ENCODE measurements at places on chromosomes 4 and X.

DNA sequence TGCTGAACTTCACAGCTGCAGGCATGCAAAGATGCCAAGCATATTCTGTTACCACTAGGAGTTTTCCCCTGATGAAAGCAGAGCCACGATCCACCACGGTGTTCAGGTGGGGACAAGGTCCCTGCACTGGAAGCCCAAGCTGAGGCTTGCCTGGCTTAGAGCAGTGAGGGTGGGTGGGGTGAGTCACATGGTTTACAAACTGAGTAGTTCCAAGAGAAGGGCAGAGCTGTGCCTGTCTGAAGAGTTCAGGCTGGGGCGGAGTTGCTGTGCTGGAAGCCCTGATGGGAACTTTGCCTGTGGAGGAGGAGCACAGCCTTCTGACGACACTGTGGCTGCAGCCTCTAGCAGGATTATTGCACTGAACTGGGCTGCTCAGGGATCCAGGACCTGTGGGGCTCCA, 45.5 kb downstream of the FAM9B start:
- H3K36me3 ChIP-seq, result no peaks in the 10 kb centered on the region
- H3K27ac ChIP-seq, result peak overlapping the region; percentile 79
- H3K27me3 ChIP-seq, result no peaks in the 10 kb centered on the region
- no peak for DNase-seq

- H3K4me1 ChIP-seq, result no peaks in the 10 kb centered on the region
- peaks cover 8% of the 10 kb centered on the region for H3K36me3 ChIP-seq
- H3K27ac ChIP-seq, result no peak overlapping the region
- DNase-seq, result no peak
Measured at GRCh38 chr4:2728221-2728620, 27.9 kb downstream of the TNIP2 start.

- no peaks in the 10 kb centered on the region for H3K27me3 ChIP-seq
- no peak overlapping the region for H3K27ac ChIP-seq
- H3K4me3 ChIP-seq, result no peak overlapping the region
- H3K36me3 ChIP-seq, result no peaks in the 10 kb centered on the region
- DNase-seq, result no peak
- peaks cover 17% of the 10 kb centered on the region for H3K4me1 ChIP-seq
Measured at GRCh38 chr4:184292465-184292867, 74.8 kb upstream of the ENPP6 start.

DNA sequence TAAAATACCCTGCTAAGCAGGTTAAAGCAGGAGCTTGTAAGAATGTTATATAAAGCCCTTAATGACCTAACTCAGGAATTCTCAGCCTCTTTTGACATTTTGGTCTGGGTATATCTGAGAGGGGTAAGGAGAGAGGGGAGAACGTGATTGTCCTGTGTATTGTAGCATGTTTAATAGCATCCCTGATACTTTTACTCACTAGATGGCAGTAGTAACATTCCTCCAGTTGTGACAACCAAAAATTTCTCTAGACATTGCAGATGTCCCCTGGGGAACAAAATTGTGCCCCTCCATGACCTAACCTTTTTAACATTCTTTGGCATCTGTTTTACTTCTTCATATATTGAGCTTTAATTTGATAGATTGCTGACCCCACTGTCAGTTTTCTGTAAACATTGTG, 17.9 kb downstream of the SMARCA5 start:
- H3K4me3 ChIP-seq, result no peak overlapping the region
- no peak overlapping the region for H3K27ac ChIP-seq
- H3K27me3 ChIP-seq, result no peaks in the 10 kb centered on the region
- H3K4me1 ChIP-seq, result no peaks in the 10 kb centered on the region
- peaks cover 100% of the 10 kb centered on the region for H3K36me3 ChIP-seq

DNA sequence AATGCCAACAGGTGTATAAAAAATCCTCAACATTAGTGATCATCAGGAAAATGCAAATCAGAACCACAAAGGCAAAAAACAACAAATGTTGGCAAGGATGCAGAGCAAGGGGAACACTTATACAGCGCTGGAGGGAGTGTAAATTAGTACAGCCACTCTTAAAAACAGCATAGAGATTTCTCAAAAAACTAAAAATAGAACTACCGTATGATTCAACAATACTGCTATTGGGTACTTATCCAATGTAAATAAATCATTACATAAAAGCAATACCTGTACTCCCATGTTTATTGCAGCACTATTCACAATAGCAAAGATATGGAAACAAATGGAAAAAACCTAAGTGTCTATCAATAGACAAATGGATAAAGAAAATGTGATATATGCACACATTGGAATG, 171.3 kb downstream of the SLC7A11 start:
- no peak for DNase-seq
- H3K4me3 ChIP-seq, result no peak overlapping the region

- H3K27me3 ChIP-seq, result no peaks in the 10 kb centered on the region
- H3K4me3 ChIP-seq, result peak overlapping the region; percentile 83
- DNase-seq, result peak; percentile 23
- peak overlapping the region; percentile 98 for H3K27ac ChIP-seq
- peaks cover 70% of the 10 kb centered on the region for H3K4me1 ChIP-seq
- no peaks in the 10 kb centered on the region for H3K36me3 ChIP-seq
Measured at GRCh38 chr4:76212851-76213414, 691 bp downstream of the SCARB2 start.

GRCh38 chr4:176323511-176324160, 3.9 kb downstream of the SPCS3 start:
- peaks cover 9% of the 10 kb centered on the region for H3K4me1 ChIP-seq
- no peak for DNase-seq
- no peak overlapping the region for H3K27ac ChIP-seq
- H3K36me3 ChIP-seq, result peaks cover 22% of the 10 kb centered on the region
- H3K4me3 ChIP-seq, result no peak overlapping the region

DNA sequence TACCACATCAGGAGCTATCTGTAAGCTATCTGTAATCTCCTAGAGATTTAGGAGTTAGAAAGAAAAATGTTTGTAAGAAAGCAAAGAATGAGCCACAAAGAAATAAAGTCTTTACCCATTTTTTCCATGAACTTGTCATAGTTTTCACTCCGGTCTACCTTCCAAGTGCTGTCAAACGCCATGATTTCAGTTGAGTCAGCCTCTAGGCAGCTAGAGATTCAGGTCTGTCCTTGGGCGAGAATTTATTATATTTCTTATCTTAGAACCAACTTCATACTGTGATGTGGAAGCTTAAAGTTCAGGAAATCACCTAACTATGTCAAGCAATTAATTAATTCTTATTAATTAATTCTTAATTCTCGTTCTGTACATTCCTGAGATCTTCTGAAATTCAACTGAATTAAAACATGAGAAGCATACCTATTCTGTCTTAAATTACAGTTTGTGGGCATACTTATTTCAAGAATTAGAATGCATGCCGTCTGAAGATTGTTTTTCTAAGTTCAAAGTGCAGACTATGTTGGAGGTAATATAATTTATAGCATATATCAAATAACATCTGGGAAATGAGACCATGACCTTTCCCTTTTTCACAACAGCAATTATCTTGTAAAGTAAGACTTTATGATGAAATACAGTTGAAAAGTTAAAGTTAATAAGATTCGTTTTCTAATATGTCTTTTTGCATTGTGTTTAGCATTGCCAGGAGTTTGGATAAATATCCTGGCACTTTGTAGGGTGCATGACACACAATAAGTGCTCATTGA, at the start of gene FABP2:
FABP2 (minus strand) TSS at position 218 of the 767 bp plus-strand sequence; CDS start at position 182, 36 bp downstream.
- DNase-seq, result no peak
- no peaks in the 10 kb centered on the region for H3K4me1 ChIP-seq
- H3K36me3 ChIP-seq, result no peaks in the 10 kb centered on the region
- no peak within 1 kb of the TSS for H3K27ac ChIP-seq
- H3K4me3 ChIP-seq, result no peak within 1 kb of the TSS
- H3K27me3 ChIP-seq, result no peaks in the 10 kb centered on the region

- H3K36me3 ChIP-seq, result no peaks in the 10 kb centered on the region
- H3K27me3 ChIP-seq, result no peaks in the 10 kb centered on the region
- peaks cover 40% of the 10 kb centered on the region for H3K4me1 ChIP-seq
- H3K27ac ChIP-seq, result no peak overlapping the region
- no peak for DNase-seq
Measured at GRCh38 chr4:77203380-77204197, 46.6 kb downstream of the CCNG2 start.

DNA sequence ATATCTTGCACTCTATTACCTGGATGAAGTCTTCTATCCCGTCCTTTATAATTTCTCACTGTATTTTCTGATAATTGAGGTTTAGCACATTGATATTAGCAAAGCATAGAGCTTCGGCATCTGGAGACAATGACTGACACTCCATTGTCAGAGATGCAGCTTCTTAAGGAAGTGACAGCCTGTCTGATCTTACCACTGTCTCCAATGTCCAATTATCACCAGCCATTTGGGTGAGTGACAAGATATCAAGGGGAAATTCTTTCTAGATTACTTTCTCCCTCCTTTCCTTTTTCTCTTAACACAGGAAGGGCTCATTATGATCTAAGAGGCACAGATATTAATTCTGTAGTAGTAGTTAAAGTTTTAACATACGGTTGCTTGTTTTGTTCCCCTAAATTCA, 86.4 kb downstream of the LDB2 start:
- DNase-seq, result no peak
- H3K27ac ChIP-seq, result no peak overlapping the region
- no peaks in the 10 kb centered on the region for H3K36me3 ChIP-seq
- H3K4me3 ChIP-seq, result no peak overlapping the region
- H3K27me3 ChIP-seq, result no peaks in the 10 kb centered on the region
- H3K4me1 ChIP-seq, result no peaks in the 10 kb centered on the region

- DNase-seq, result no peak
- H3K4me3 ChIP-seq, result no peak overlapping the region
- no peak overlapping the region for H3K27ac ChIP-seq
- H3K36me3 ChIP-seq, result no peaks in the 10 kb centered on the region
Measured at GRCh38 chr4:76657443-76657842, 222.4 kb downstream of the SHROOM3 start.

DNA sequence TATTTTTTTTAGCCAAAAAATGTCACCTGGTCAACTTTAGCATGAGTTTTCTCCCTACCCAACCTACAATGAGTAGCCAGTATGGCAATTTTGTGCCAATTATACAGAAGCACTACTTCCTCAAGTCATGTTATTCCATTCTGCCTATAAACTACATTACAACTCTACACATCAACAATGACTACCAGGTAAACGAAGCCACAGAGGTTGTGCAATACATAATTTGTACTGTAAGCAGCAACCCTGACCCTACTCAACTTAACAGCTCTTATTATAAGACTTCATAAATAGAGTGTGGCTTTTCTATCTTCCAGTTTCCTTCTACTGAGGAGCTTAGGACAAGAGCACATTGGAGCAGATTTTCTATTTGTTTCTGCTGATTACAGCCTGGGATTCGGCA, 160.5 kb downstream of the HS3ST1 start:
- no peaks in the 10 kb centered on the region for H3K36me3 ChIP-seq
- H3K4me3 ChIP-seq, result no peak overlapping the region
- no peak overlapping the region for H3K27ac ChIP-seq
- H3K4me1 ChIP-seq, result no peaks in the 10 kb centered on the region
- H3K27me3 ChIP-seq, result no peaks in the 10 kb centered on the region

- no peaks in the 10 kb centered on the region for H3K27me3 ChIP-seq
- H3K4me3 ChIP-seq, result no peak overlapping the region
- no peak overlapping the region for H3K27ac ChIP-seq
- no peaks in the 10 kb centered on the region for H3K36me3 ChIP-seq
- DNase-seq, result no peak
Measured at GRCh38 chr4:128364565-128364964, 77.0 kb upstream of the PGRMC2 start.

- H3K27me3 ChIP-seq, result no peaks in the 10 kb centered on the region
- H3K27ac ChIP-seq, result no peak overlapping the region
- no peak overlapping the region for H3K4me3 ChIP-seq
Measured at GRCh38 chr4:183950536-183950935, 45.4 kb downstream of the STOX2 start.

DNA sequence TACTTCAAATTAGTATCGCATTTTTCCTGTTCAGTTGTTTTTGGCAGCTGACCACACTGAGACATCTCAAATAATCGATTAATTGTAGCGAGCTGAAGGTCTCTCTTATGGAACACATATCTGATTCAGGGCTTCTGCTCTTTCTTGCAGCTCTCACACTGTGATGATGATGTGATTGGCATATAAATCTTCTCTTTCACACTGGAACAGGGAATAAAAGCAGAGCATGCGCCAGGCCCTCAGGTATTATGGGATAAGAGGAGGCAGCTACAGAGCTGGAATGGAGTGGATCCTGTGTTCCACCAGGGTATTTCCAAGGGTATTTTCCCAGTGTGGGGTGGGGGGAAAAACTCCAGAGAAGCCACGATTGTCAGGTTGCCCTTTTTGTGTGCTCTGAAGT, 265.4 kb upstream of the CASK start:
- no peak overlapping the region for H3K27ac ChIP-seq
- no peak overlapping the region for H3K4me3 ChIP-seq
- no peaks in the 10 kb centered on the region for H3K27me3 ChIP-seq
- DNase-seq, result no peak
- H3K36me3 ChIP-seq, result no peaks in the 10 kb centered on the region

- no peaks in the 10 kb centered on the region for H3K36me3 ChIP-seq
- H3K27ac ChIP-seq, result no peak overlapping the region
- no peaks in the 10 kb centered on the region for H3K27me3 ChIP-seq
- no peaks in the 10 kb centered on the region for H3K4me1 ChIP-seq
Measured at GRCh38 chr4:145339075-145339725, 142.5 kb upstream of the SMAD1 start.

GRCh38 chr4:150158041-150158440, 79.8 kb downstream of the DCLK2 start:
- DNase-seq, result no peak
- no peak overlapping the region for H3K27ac ChIP-seq
- H3K27me3 ChIP-seq, result no peaks in the 10 kb centered on the region

GRCh38 chr4:76892001-76892400, 5.9 kb downstream of the SOWAHB start:
- no peaks in the 10 kb centered on the region for H3K27me3 ChIP-seq
- peaks cover 26% of the 10 kb centered on the region for H3K4me1 ChIP-seq
- DNase-seq, result no peak

Measured in esophagus squamous epithelium (tissue), 5 donors.